NCI-H1930 (cell line): ENCODE measurements at places on chromosomes 11 and 22.

GRCh38 chr22:41661088-41661487 lies 27.6 kb downstream of the SNU13 start:
- DNase-seq, result no peak

GRCh38 chr11:101817581-101817980 lies 97.2 kb upstream of the CEP126 start:
- DNase-seq, result no peak

GRCh38 chr11:12114193-12115033 lies 4.0 kb downstream of the MICAL2 start:
- no peak for DNase-seq

- DNase-seq, result no peak
Observed at GRCh38 chr11:5541427-5541826, 6.9 kb downstream of the OR52H1 start.

DNA sequence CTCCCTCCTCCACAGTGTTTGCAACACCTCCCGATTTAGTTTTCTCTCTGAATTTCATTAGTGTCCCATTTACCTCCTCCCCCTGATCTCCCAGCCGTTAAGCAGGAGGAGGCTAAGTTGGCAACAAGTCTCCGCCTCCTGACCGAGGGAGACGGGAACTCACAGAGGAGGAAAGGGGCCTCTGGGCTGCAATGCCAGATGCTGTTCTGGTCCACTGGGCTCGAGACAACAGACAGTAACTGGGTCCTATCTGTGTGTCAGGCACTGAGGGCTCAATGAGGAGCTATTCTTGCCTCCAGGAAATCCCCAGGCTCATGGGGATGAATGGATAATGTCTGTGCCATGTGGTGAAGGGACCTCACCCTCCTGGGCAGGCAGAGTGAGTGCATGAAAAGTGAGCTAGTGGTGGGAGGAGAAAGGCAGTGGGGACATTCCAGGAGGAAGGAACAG lies 228.1 kb downstream of the TENM4 start:
- DNase-seq, result no peak

DNA sequence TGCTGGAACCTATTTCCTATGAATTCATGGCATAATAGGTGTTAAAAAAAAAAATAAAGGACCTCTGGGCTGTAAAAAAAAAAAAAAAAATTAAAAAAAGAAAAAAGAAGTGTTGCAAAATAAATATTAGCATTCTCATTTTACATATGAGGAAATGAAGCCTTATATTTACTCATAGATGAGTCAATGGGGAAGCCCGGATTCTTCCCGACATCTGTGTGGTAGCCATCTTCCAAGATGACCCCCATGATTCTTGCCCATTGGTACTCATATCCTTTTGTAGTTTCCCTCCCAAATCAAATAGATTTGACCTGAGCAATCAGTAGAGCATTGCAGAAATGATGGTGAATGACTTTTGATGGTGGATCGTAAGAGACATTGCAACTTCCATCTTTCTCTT lies 3.0 kb upstream of the SWAP70 start:
- no peak for DNase-seq

DNA sequence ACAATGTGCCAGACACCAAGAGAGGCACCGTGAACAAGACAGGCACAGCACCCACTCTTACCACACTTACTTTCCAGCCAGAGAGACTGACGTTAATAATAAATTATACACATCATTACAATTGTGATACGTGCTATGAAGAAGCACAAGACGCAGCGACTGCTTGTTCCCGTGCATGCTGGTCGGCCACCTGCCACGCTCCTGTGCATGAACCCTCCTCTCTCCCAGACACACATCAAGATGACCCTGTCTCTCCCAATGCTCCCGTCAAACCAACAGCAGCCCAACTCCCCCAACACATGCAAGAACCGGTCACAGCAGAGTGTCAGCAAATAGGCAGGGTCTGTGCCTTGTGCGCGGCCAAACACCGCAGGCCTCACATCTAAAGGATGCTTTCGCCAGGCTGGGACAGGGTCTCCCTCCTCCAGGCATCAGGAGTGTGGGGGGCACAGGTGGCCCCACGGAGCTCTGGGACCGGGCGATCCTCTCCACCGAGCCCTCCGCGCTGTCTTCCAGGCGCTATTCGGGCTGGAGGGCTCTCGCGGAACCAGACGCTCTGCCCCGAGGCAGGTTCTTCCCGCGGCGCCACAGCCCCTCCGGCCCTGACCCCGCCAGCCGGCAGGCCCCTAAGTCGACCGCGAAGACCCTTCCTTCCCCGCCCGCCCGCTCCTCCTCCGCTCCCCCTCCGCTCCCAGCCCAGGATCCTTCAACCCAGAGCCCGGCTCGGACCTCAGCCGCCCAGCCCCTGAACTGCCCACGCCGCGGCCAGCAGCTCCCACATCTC lies 533 bp downstream of the SERGEF start:
- no peak for DNase-seq
